Urinary bladder (tissue), 4 donors: ENCODE measurements at places on chromosomes 13 and 19.

GRCh38 chr19:38105574-38105973 lies 118.4 kb downstream of the DPF1 start:
- DNase-seq = no peak

DNA sequence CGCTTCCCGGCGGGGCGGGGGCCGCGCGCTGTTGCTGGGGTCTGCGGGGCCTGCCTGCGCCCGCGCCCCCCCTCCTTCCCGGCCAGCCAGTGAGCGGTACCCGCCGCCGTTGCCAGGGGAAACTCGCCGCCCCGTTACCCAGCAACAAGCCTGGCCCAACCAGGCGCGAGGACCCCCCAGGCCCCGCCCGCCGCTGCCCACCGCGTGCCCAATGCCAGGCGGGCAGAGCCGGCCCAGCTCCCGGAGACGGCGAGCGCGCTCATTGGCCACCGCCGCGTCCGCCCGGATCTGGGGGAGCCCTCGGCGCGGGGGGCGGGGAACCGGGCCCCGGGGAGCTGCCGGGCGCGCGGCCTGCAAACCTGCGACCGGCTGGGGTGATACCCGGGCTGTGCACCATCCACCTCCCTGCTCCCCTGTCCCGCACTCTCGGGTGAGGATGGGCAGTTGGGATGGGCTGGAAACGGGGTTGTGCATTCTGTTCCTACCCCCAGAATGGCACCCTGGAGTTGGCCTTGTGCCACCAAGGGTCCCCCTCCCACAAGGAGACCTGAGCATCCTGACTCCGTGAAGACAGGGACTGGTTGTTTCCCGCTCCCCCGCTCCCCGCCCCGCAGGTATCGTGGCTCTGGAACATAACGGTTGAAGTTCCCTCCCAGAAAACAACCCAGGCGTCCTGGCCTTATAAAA lies 8.8 kb upstream of the BBC3 start:
- DNase-seq = no peak

GRCh38 chr13:71967990-71968389 lies 101.0 kb upstream of the DACH1 start:
- no peak for DNase-seq

DNA sequence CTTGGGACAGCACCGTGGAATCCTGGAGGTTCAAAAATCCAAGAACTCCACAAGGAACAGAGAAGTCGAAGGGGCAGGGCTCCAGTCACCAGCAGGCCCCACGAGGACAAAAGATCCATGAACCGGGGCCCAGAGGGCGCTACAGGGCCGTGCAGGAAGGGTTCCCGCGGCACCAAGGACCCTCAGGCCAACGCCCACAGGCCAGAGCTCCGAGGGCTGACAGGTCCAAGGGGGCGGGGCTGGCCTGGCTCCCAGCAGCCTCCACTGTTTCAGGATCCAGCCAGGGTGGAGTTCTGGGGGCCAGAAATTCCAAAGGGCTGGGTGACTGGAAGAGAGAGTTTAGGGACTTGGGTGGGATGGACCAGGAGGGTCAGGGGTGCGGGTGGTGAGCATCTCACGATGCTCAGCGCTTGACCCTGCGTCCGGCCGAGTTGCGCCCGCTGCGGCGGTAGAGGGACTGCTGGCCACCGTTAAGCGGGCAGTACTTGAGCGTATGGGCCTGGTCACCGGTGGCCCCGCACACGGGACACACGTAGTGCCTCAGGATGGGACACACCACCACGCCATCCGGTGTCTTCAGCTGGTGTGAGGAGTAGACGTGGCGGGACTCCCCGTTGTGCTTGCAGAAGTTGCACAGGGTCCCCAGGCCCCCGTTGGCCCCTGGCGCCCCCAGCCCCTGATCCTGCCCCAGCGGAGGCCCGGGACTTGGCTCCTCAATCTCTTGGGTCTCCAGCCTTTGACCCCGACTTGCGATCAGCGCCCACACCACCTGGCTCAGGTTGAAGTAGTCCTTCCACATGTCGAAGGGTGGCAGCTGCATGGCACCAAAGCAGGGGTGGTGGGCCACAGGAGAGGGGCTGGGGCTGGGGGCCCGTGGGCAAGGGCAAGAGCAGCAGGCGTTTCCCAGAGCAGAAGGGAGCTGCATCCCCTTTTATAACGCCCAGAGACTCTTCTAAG lies at the start of gene NANOS2:
Gene NANOS2 (minus strand): TSS at position 905 of the 957 bp plus-strand sequence. CDS start 85 bp downstream, at position 820.
- no peak for DNase-seq

DNA sequence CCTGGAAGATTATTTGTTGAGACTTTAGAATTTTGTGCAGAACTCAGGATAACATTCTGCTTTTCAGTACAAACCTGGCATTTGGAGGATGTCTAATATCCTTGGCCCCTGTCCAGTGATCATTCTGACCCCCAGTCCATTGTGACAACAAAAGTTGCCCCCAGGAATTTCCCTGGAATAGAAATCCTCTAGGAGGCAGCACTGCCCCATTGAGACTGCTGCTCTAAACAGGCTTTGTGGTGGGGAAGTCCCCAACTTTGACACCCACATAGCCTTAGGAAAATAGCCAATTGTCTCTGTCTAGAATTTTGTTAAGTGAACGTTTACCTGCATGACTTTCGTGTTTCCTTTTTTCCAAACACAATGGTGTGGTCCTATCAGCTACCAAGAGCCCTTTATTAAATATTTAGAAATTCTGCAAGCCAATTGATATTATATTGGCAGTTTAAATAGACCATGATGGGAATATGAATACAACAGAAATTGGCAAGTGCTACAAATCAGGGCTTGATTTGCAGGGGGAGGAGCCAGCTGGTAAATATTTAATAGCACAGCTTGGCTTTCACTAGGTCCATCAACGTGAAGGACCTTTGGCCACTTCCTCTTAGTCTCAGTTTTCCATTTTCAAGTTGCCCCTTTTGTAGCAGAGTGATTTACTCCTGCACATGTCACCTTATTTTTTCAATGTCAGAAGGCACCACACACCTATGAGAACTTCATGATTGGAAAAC lies 451.7 kb downstream of the EFNB2 start:
- DNase-seq = no peak

GRCh38 chr19:48368936-48369335 lies 4.8 kb downstream of the SYNGR4 start:
- DNase-seq = no peak

- DNase-seq = no peak
Observed at GRCh38 chr13:72932250-72932649, 126.6 kb upstream of the KLF5 start.

- DNase-seq = no peak
Observed at GRCh38 chr13:48132961-48133360, 38.1 kb upstream of the MED4 start.

- no peak for DNase-seq
Observed at GRCh38 chr13:110162866-110163658, 143.9 kb downstream of the COL4A1 start.

GRCh38 chr13:32627793-32628192 lies 41.5 kb downstream of the PDS5B start:
- no peak for DNase-seq

GRCh38 chr13:50448535-50448998 lies 394.9 kb downstream of the DLEU7 start:
- DNase-seq = no peak

DNA sequence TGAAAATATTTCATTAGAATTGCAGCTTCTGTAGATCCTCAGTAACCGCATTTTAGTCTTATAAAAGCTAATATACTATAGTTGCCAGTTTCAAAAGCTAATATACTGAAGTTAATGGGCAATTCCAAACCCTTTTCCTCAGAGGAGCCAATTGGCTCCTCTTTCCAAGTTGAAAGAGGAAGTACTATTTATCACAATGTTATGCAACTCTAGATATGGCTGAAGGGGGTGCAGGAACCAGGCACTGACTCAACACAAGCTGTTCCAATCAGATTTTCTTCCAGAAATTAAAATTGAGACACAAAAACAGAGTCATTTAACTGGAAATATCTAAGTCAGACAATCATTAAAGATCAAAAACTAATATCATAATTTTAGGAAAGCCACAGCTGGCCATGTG lies 258.9 kb downstream of the PCDH20 start:
- no peak for DNase-seq

GRCh38 chr19:38739440-38740256 lies 4.6 kb downstream of the CAPN12 start:
- DNase-seq = no peak

DNA sequence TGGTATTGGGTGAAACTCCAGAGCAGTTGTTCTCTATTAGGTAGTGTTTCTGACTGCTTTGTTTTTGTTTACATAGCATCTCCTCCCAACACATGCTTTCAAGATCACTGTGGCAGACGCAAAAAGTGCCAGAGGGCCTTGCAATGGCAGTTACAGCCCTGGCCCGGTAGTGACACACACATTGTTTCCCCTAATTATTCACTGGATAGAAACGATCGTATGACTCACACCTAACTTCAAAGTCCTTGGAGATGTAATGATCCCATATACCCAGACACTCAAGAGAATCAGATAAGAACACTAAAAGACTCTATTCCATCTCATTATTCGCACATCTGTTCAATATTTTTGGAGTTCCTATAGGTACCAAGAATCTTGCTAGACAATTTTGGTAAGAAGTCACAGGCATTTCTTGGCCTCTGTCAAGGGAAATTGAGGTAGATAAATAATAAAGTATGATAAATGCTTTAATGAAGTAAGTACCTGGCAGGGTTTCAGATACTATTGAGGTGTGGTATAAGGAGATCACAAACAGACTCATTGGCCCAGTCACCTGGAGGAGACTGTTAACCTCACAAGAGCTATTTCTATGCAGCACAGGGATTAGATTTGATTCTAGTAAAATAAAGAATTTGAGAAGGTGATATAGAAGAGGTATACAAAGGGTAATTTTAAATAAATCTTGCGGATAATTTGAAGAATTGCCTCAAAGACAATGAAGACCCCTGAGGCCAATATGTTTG lies 485.3 kb downstream of the SLITRK6 start:
- no peak for DNase-seq

GRCh38 chr13:73967397-73968165 lies 166.6 kb downstream of the KLF12 start:
- no peak for DNase-seq

GRCh38 chr19:34351382-34351826 lies 13.6 kb upstream of the GPI start:
- no peak for DNase-seq

DNA sequence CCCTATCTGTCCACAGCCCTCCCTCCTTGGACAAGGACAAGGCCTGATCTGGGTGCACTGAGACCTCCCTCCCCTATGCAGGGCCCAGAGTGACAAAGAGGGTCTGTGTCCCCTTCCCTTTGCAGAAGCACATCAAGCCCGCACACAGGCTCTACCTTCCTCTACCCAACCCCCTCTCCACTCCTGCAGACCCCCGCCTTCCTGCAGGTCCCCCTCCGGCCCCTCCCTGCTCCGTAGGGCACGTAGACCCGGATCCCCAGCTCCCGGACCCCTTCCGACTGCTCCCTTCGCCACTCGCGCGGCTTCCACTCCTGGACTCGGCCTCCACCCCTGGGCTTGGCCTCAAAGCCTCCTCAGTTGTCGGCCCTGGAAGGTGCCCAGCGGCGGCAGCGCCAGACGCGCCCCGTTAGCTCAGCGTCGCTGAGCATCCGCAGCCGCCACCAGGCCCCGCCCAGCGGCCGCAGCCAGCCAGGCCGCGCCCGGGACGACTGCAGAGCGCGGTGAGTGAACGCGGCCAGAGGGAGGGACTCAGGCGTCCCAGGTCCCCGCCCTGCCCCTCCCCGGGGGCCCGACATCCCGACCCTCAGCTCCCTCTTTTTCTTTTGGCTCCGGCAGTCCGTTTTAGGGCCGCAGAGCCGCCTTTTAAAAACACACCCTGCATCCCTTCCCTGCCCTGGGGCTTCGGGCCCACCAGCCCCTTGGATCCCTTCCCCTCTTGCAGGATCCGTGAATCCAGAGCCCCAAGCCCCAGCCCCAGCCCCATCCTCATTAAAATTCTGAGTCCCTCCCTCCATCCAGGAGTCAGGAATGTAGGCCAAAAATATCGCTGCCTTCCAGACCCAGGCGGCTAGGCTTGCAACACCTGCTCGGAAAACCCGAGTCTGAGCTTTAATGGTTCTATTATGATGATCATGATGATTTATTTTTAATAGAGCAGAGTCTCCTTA lies 1.5 kb upstream of the MYADM start:
- no peak for DNase-seq

- no peak for DNase-seq
Observed at GRCh38 chr13:92900446-92900845, 326.2 kb upstream of the GPC6 start.

- DNase-seq = no peak
Observed at GRCh38 chr19:51772977-51773376, 12.0 kb downstream of the FPR2 start.

GRCh38 chr13:26909477-26909876 lies 148.9 kb upstream of the GPR12 start:
- no peak for DNase-seq

GRCh38 chr13:79966493-79966895 lies 374.4 kb downstream of the SPRY2 start:
- no peak for DNase-seq

- no peak for DNase-seq
Observed at GRCh38 chr19:47436712-47437401, 17.5 kb upstream of the MEIS3 start.

GRCh38 chr13:103516015-103516795 lies 450.0 kb upstream of the SLC10A2 start:
- no peak for DNase-seq

DNA sequence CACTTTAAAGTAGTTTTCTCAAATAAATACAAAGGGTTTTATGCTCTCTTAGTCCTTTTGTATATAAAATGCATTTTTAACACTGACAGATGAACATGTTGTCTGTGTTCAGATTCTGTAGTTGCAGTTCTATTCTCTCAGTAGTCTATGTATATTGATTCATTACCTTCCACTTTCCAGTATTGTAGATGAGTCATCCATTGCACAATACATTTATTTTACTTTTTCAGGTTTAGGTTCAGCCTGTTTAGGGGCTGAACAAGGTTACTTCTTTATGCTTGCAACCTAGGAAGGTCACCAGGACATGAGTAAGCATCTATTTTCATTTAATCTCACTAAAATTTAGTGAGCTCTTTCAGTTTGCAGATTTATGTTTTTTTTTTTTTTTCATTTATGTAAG lies 173.6 kb downstream of the NALCN start:
- DNase-seq = no peak

DNA sequence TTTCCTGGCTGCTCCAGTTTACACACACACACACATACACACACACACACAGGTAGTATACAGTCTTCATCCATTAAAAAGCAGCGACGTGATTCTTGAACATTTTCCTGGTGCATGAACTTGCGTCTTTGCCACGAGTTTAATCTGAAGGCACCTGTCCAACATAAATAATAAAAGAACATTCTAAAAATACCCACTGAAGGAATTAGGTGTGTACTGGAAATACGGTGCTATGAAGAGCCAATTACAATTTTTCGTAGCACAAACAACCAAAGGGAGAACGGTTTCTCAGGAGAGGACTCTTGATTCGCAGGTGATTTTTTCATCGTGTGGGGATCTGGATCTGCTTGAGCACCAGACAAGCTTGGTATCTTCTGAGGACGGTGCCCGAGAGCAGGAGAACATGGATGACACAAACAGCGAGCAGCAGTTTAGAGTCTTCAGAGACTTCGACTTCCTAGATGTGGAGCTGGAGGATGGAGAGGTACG lies 61.2 kb downstream of the ZAR1L start:
- no peak for DNase-seq

GRCh38 chr13:107421028-107421427 lies 794.3 kb downstream of the LIG4 start:
- no peak for DNase-seq
